ENCODE measurements at places on chromosomes 2 and 18.

- DNase-seq, result no peak
Measured at GRCh38 chr18:69217196-69218000, 183.3 kb upstream of the DOK6 start.

- DNase-seq, result no peak
Measured at GRCh38 chr2:141711627-141712026, 419.2 kb downstream of the LRP1B start.

DNA sequence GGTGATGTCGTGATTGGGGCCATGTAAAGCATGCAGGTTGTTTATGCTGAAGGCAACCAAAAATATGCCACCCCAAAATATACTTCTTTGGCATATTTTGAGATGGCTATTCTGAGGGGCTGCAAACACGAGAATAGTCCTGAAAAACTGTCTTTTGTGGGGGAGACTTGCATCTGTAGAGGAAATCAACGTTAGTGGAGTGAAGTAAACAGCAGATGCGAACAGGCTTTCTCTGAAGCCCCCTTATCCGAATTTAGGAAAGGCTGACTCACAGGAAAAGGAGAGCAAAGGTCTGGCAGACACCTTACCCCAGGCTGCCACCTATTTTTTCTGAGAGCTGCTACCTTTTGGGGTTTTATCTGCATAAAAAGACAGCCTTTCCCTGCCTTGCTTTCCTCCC lies 44.6 kb upstream of the MSH6 start:
- no peak for DNase-seq

- DNase-seq, result no peak
Measured at GRCh38 chr2:175154661-175155082, 13.3 kb downstream of the ATF2 start.

- DNase-seq, result no peak
Measured at GRCh38 chr2:196105951-196106350, 37.3 kb upstream of the DNAH7 start.

- DNase-seq, result no peak
Measured at GRCh38 chr2:208256192-208256782, 1.4 kb upstream of the IDH1 start.

- DNase-seq, result no peak
Measured at GRCh38 chr2:186891185-186891621, 42.2 kb upstream of the ZSWIM2 start.

- DNase-seq, result peak; percentile 92
Measured at GRCh38 chr2:97995734-97996624, at the start of gene TMEM131. Gene TMEM131, minus strand, starts transcription at chr2:97995948. Its CDS starts 286 bp downstream, at chr2:97995662.

Measured in caudate nucleus (tissue), 63 donors.